Activated CD4-positive, alpha-beta T cell treated with anti-CD3 and anti-CD28 coated beads, Interleukin-2, amount 50 U/mL, for 1 hour (primary cell): ENCODE measurements at places on chromosomes 3 and 15.

- no peak for DNase-seq
Observed at GRCh38 chr3:52857133-52857532, 22.3 kb upstream of the MUSTN1 start.

DNA sequence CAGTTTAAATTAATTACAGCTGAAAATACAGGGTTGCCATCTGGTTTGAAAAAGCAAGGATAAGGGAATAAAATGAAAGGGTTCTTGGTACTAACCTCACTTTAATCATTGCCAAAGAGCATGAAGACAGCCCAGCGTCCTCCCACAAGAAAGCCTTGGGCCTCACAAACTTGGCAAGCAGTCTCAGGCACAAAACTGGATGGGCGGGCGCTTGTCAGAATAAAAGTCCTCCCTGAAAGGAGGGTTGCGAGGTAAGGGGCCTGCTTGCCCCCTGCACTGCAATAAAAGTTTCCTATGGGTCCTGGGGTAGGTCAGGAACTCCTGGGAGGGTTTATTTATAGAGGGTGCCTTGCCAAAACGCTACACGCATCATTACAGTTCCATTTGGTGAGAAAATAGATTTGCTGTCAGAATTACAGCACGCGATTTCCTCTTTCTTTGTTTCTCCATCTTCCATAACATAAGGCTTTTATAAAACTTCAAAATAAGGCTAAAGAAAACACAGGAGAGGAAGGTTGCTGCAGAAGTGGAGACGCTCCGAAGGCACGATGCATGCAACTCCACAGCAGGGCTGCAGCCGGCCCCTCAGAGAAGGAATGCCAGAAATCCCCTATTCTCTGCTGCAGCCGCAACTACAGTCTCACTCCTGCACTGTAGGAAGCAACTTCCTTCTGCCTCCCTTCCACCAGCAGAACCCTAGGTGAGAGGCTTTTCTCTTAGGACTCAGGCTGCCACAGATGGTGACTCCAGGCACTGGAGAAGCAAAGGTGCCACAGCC, 61.3 kb downstream of the VGLL4 start:
- no peak for DNase-seq

DNA sequence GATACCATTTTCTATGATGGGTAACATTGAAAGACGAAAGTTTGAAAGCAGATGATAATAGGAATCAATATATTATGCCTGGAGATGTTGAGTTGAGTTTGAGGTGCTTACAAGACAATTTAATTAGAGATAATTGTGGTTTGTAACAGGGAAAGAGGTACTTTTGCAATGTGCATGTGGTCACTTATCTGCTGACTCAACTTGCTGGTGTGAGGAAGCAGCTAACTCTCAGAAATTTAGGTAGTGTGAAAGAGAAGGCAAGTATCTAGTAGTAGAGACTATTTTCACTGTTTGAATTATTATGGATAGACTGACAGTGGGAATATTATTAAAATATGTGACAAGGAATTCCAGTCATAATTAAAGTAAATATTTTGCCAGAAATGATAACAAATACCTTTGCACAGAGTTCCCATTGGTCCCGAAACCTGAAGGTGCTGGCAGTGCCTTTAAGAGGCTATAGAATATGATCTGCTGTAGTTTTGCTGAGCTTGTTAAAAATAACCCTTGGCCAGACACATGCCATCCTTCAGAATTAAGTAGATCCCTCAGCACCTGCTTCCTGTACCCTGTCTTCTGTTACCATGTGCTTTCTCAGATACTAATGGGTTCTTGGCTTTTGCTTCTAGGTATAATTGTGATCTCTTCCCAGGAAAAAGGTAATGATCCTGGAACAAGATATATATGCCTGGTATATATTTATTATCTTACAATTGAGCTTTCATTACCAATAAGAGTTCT, 315.9 kb downstream of the BCHE start:
- DNase-seq: no peak

DNA sequence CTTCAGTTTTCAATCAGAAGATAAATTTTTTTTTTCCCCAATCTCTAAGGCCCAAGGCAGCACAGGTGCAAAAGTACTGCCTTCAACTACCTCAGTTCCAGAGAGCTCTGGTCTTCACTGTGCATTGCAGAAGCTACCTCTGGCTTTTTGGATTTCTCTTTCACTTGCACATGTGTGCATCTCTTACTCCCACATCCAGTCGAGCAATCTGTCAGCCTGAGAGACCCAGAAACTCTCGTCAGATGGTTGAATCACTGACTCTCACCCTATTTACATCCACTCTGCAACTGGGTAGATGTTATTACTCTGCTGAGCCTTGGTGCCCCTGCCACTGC, 813.8 kb downstream of the NR2F2 start:
- DNase-seq: no peak

GRCh38 chr3:178705925-178706324, 169.7 kb downstream of the KCNMB2 start:
- DNase-seq: no peak

GRCh38 chr15:83578691-83579090, 75.2 kb upstream of the ADAMTSL3 start:
- no peak for DNase-seq

GRCh38 chr3:99570061-99570460, 68.3 kb upstream of the COL8A1 start:
- no peak for DNase-seq

- no peak for DNase-seq
Observed at GRCh38 chr3:43062040-43062563, 43.8 kb downstream of the POMGNT2 start.

GRCh38 chr3:122606330-122606729, 28.9 kb downstream of the PARP15 start:
- DNase-seq: no peak

DNA sequence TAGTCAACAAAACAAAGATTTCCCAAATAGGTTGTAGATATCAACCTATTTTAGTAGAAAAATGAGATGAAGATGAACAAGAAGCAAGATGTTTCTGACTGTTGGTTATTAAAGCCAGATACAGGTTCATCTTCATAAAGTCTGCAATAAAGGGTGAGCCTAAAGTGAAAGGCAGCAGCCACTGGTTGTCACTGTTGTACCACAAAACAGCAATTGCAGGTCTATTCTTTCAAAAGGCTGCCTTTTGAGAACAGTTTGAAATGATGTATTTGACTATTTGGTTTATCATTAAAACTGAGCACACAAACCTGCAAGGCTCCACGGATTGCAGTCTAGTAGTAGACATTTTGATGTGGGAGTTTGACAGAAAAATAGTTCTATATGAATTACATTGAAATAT, 543.4 kb downstream of the GBE1 start:
- no peak for DNase-seq

GRCh38 chr15:29568840-29569532, 253.3 kb downstream of the TJP1 start:
- DNase-seq: no peak

GRCh38 chr3:52093756-52094545, 37.6 kb upstream of the DUSP7 start:
- no peak for DNase-seq

GRCh38 chr3:109772520-109772919, 435.2 kb upstream of the DPPA4 start:
- DNase-seq: no peak

GRCh38 chr3:168431491-168431890, 335.8 kb upstream of the GOLIM4 start:
- DNase-seq: no peak
